ENCODE measurements at places on chromosomes 7 and 10.
A peak's percentile ranks its signal among the peaks of the same experiment; 100 is the strongest.

- no peak for DNase-seq
Observed at GRCh38 chr7:140479739-140480084, 407 bp upstream of the MKRN1 start.

DNA sequence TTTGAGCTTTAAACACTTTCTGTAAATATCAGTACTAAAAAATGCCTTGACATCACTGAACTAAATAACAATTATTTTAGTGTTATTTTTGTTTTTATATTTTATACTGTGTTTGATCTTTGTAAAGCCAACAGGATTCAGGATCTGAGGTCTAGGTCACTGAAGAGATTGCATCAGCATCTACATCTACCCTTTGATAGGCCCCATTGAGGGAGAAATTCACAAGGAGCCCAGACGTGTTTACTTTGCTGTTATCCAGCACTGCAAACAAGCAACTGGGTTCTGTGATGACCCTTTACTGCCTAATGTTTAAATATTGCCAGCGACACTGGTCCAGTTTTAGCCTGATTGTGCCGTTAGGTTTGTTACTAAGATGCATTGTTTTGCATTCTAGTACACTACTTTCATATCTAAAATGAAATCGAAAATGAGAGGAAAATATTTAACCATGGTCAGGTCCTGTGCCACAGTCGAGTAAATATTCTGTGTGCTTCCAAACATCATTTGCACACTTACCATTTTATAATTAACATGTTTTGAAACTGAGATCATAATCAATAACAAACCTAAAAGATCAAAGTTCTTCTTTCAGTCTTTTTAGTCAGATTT lies 48.7 kb downstream of the SP8 start:
- no peak for DNase-seq

DNA sequence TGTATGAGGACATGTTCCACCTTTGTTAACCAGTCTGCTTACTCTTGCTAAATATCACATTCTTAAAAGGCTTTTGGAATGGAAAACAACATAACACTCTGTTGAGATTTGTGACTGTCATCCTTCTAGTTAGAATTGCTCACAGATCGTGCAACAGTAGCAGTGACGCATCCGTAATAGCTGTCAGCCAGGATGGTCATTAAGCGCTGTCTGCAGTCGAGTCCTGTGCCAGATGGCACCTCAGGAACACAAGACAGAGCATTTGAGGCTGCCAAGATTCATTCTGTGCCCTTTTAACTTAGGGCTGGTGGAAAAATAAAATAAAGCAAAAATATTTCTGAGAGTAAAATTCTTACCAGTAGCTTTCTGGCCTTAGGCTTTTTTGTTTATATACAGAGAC lies 348.6 kb downstream of the ANKRD7 start:
- DNase-seq, result no peak

DNA sequence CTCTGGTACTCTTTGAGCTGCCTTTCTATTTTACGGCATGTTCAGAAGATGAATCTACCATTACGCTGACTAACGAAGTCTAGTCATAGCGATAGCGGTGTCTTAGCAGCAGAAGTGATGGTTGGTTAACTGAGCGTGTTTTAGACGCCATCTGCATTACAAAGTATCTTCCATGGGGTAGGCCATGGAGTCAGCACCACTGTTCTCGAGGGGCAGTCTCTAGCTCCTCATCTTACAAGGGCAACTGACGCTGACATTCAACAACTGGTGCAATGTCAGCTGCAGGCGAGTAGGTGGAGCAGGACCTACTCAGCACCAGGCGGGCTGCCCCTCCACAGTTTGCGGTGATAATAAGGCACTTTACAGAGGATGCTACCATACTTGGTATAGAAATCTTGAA lies 88.7 kb downstream of the ADARB2 start:
- no peak for DNase-seq

DNA sequence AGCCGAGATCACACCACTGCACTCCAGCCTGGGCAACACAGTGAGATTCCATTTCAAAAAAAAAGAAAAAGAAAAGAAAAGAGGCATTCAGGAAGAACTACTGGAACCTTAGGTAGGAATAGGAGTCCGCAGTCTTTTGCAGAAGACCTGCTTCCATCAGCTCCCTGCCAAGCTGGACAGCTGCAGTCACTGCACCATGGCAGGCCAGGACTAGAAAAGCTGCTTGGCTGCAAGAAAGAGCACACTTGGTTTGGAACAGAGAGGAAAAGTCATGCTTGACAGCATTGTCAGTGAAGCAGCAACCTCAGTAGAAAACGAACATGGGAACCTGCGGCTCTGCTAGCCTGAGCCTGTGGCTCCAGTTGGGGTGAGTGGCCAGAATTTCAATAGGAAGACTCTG lies 104.3 kb downstream of the MARCHF5 start:
- DNase-seq, result no peak

- no peak for DNase-seq
Observed at GRCh38 chr10:8063128-8063908, 8.8 kb downstream of the GATA3 start.

DNA sequence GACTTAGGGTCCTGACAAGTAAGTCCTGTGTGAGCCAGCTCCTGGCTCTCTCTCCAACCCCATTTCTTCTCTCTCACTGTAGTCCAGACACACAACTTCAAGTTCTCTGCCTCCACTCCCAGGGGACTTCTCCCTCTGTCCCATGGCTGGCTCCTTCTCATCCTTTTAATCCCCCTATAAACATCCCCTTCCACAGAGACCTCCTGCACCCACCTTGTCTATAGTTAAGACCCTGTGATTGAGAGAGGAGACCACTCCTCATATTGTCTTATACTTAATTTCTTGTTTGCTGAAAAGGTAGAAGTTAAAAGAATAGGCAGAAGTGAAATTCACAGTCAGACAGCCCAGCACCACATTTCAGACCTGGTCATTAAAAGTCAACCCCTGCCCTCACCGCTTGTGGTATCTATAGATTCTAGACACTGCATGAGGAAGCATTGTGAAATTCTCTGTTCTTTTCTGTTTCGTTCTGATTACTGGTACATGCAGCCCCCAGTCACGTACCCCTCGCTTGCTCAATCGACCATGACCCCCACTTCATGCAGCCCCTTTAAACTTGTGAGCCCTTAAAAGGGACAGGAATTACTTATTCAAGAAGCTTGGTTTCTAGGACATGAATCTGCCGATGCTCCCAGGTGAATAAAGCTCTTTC lies 125.6 kb upstream of the FRMD4A start:
- DNase-seq, result no peak

DNA sequence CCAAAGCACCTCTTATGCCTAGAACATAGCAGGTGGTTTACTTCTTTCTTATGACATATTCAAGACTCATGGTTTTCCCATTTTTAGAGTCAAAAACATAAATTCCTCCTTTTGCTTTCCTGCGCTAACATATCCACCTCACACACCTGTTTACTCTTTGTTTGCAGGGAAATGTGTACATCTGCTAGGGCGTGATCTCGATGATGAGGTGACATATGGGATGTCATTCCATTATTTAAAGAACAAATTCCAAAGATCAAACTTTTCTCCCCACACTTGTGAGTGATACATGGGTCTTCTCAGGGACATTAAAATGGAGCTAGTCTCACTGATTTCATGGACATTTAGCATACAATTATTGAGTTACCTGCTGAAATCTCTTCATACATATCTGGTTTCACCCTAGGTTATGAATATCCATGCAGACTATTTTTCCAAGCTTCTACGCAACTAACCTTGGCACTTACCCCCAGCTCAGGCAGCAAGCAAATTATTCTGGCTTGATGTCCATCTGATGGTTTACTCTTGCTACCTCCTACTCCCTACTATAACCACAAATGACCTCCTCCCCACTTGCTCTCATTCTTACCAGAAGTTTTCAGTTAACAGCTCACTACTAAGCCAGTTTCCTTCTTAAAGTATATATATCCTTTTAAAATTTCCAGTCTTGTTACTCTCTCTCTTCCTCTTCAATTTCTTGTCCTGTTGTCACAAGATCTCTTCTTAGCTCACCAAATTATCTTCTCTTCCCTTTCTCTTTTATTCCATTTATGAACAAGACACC lies 208.5 kb downstream of the RNLS start:
- no peak for DNase-seq

GRCh38 chr10:78367751-78368150 lies 334.1 kb downstream of the RPS24 start:
- DNase-seq, result no peak

- DNase-seq, result no peak
Observed at GRCh38 chr10:128322950-128323349, 196.7 kb upstream of the MKI67 start.

DNA sequence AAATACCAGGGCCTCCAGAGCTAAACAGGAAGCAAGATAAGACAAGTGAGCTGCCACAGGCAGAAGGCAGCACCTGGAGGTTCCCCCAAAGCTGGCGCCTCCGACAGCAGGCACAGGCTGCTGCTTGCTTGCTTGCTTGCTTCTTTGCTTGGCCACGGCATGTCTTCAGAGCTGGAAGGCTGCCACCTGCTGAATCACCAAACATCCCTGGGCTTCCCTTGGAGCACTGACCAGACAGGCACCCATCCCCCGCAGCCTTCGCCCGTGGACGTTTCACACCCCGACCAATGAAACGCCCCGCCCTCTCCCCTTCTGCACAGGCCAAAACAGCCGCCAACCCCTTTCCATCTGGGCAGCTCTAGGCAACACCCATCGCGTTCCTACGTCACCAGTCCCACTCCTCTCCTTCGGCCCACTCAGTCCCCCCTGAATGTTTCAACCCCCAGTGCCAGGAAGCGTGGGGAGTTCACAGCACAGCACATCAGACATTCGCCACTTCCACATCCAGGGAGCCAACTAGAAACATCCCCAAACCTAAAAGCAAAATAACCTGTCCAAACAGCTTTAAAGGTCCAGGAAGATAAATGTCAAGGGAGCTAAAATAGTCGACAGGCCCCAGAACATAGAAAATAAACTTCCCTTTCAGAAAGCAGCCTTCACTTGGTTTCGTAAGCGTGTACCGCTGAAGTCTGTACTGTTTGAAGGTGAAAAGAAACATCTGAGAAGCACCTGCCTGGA lies 1.6 kb downstream of the SGMS1 start:
- peak; percentile 96 for DNase-seq

DNA sequence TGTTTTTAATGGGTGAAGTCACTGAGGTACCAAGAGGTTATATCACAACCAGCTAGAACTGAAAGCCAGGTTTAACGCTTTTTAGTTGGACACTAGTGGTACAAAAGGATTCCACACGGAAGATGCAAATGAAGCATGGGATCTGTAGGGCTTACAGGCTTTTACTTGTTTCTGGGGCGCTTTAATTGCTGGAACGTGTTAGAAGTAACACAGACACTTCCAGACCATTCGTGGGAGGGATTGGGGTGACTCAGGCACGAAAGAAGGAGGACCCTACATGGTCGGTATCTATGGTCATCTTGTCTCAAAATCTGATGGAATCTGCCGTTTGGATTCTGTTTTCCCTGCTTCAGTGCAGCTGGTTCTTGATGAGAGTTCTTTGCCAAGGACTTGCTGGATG lies 1.0 kb downstream of the YKT6 start:
- no peak for DNase-seq

DNA sequence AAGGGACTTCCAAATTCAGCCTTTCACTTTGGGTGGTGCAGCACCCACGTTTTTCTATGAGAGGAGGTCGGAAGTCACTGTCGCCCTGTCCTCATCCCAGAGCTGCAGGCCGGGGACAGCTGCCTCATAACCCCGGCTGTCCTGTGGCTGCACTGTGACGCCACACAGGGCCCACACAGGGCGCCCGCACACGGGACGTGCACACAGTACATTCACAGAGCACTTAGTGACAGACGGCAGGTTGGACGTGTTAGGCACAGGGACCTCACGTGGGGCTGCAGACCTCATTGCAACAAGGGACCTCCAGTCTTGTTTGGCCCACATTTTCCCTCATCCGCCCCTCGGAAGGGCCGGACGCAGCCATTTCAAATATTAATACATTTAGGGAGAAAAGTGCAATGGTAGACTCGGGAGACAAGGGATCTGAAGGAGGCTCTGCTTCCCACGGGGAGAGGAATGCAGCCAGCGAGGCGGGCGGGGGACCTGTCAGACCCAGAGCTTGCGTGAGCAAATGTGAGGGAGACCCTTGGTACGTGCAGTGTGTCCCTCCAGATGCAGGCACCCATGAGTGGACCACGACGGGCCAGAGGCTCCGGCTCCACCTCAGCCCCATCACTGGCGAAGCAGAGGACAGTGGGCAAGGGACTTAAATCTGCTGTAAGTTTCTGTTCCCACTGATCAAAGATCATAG lies 86.7 kb downstream of the VOPP1 start:
- no peak for DNase-seq

DNA sequence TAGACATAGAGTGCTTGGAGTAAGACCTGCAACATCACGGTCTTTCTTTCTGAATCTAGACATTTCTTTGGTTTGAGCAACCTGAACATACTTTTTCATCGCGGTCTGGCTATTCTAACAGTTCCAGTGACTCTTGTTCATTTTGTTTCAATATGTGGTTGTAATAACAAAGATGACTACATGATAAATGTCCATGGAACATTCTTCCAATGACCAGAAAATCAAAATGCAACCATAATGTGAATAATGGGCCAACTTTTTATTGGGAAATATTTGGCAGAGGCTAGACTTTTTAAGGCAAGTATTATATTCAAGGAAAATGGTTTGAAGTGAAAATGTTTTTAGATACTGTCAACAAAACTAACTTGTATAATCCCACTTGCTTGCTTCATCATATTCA lies 282.5 kb downstream of the INHBA start:
- peak; percentile 74 for DNase-seq
